Natural killer cell treated with Interleukin-12 subunit alpha and Interleukin-12 subunit beta and Interleukin-15 and Interleukin-18, amount 100 ng/mL, for 72 hours (primary cell): ENCODE measurements at places on chromosomes 7 and 10. TPM values are rescaled to one million over a fixed set of nuclear protein-coding genes. Genes with fewer than 3 reads are reported as not detected.
A peak's percentile ranks its signal among the peaks of the same experiment; 100 is the strongest.

DNA sequence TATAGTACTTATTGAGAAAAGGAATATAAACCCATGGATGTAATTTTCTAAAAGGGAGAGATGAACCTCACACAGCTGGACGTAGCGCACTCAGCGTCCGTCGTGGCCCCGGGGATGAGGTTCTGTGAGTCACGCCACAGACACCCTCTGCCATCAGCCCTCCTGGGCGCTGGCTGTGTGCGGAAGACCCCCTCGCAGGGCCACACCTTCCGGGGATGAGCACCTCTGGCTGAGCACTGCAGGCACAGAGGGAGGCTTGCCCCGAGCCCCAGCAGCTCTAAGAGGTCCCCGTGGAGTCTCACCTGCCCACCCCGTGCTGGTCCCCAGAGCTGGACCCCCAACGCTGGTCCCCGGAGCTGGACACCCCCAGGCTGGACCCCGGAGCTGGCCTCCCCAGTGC, 215.8 kb downstream of the PTPRN2 start:
- no peak overlapping the region for H3K4me3 ChIP-seq
- DNase-seq, result no peak
- H3K4me1 ChIP-seq, result no peaks in the 10 kb centered on the region
- no peak overlapping the region for H3K27ac ChIP-seq

DNA sequence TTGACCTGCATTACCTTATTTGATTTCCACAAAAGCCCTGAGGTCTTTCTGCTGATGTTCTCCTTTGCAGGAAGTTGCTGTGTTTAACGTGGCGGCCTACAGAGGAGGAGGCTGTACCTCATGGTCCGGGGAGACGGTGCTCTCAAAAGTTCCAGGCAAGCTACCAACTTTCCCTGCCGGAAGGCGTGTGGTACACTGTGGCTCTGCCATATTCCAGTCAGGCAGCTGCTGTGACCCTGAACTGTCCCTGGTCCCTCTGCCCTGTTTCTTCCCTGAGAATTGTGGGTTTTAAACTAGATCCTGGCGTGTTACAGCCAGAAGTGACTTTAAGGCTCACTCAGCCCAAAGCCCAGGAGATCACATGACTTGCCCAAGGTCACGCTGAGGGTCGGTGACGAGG, 139.2 kb downstream of the TEX36 start:
- H3K4me3 ChIP-seq, result no peak overlapping the region
- H3K27me3 ChIP-seq, result no peaks in the 10 kb centered on the region
- no peaks in the 10 kb centered on the region for H3K36me3 ChIP-seq

DNA sequence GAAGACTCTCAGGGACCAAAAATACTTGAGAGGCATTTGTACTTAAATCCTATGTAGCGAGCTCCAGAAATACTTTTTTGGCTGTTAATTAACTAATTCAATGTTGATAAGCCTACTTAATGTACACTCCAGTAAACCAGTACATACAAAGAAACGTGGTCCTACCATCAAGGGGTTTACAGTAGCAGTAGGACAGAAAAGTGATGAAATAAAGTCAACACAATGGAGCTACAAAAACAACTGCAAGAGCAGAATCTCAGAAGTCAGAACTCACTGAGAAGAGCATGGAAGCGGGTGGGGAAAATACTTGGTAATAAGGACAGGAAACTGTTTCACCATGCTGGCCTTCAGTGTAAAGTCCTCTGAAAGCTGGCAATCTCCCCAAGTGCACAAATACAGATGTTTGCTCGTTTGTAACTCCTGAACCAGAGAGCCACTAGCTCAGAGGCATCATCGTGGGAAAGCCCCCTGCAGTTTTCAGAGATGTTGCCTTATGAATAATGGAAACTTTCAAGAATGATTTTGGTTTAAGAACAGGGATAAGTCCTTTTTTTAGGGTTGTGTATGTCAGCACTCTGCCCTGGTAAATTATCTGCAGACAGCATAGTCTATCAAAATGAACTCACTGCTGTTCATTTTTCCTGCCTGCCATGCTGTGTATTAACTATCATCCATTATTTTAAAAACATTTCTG, 233.2 kb downstream of the SORCS1 start:
- no peak for DNase-seq
- peaks cover 2% of the 10 kb centered on the region for H3K27me3 ChIP-seq
- H3K36me3 ChIP-seq, result no peaks in the 10 kb centered on the region
- H3K27ac ChIP-seq, result no peak overlapping the region
- no peaks in the 10 kb centered on the region for H3K4me1 ChIP-seq

- no peak overlapping the region for H3K27ac ChIP-seq
- peaks cover 28% of the 10 kb centered on the region for H3K4me1 ChIP-seq
- no peak overlapping the region for H3K4me3 ChIP-seq
- H3K36me3 ChIP-seq, result no peaks in the 10 kb centered on the region
- H3K27me3 ChIP-seq, result no peaks in the 10 kb centered on the region
- DNase-seq, result no peak
Observed at GRCh38 chr7:77188731-77189437, 10.7 kb downstream of the FGL2 start.

GRCh38 chr7:28124413-28124812, 56.2 kb downstream of the JAZF1 start:
- no peaks in the 10 kb centered on the region for H3K36me3 ChIP-seq
- peak overlapping the region; percentile 34 for H3K27ac ChIP-seq
- peaks cover 82% of the 10 kb centered on the region for H3K4me1 ChIP-seq

DNA sequence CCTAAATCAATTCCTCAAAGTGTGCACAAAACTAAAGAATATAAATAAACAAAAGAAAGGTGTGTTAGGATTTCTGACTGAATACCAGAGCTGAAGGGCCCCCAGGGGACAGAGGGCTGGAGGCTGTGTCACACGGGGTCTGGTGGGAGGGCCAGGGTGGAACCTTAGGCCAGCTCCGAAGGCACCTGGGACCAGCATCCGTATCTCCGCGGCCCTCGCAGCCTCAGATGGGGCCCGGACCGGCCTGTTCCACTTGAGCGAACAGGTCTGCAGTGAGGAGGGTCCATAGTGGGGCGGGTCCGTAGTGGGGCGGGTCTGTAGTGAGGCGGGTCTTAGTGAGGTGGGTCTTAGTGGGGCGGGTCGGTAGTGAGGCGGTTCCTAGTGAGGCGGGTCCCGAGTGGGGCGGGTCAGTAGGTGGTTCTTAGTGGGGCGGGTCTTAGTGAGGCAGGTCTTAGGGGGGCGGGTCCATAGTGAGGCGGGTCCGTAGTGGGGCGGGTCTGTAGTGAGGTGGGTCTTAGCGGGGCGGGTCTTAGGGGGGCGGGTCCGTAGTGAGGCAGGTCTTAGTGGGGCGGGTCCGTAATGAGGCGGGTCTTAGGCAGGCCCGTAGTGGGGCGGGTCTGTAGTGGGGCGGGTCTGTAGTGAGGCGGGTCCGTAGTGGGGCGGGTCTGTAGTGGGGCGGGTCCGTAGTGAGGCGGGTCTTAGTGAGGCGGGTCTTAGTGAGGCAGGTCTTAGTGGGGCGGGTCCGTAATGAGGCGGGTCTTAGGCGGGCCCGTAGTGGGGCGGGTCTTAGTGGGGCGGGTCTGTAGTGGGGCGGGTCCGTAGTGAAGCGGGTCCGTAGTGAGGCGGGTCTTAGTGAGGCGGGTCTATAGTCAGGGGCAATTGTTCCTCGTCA, 15.1 kb downstream of the GPR146 start:
- no peaks in the 10 kb centered on the region for H3K36me3 ChIP-seq
- no peak for DNase-seq
- H3K27ac ChIP-seq, result no peak overlapping the region
- peaks cover 32% of the 10 kb centered on the region for H3K27me3 ChIP-seq
- peak overlapping the region; percentile 6 for H3K4me3 ChIP-seq

- no peak for DNase-seq
- no peak overlapping the region for H3K27ac ChIP-seq
- peaks cover 3% of the 10 kb centered on the region for H3K27me3 ChIP-seq
- no peak overlapping the region for H3K4me3 ChIP-seq
- no peaks in the 10 kb centered on the region for H3K4me1 ChIP-seq
Observed at GRCh38 chr10:124864421-124865193, 63.0 kb downstream of the ABRAXAS2 start.

- DNase-seq, result peak; percentile 88
- H3K27me3 ChIP-seq, result no peaks in the 10 kb centered on the region
- H3K36me3 ChIP-seq, result no peaks in the 10 kb centered on the region
- H3K4me1 ChIP-seq, result peaks cover 36% of the 10 kb centered on the region
- peak within 1 kb of the TSS; percentile 93 for H3K27ac ChIP-seq
Observed at GRCh38 chr10:22714479-22715289, at the start of gene PIP4K2A. Gene PIP4K2A (minus strand): TSS chr10:22714578. CDS start chr10:22714326, 252 bp downstream.

- no peak for DNase-seq
- H3K27me3 ChIP-seq, result peaks cover 21% of the 10 kb centered on the region
- no peak overlapping the region for H3K27ac ChIP-seq
- H3K36me3 ChIP-seq, result no peaks in the 10 kb centered on the region
- no peaks in the 10 kb centered on the region for H3K4me1 ChIP-seq
Observed at GRCh38 chr10:120336911-120337540, 120.0 kb upstream of the PLPP4 start.

DNA sequence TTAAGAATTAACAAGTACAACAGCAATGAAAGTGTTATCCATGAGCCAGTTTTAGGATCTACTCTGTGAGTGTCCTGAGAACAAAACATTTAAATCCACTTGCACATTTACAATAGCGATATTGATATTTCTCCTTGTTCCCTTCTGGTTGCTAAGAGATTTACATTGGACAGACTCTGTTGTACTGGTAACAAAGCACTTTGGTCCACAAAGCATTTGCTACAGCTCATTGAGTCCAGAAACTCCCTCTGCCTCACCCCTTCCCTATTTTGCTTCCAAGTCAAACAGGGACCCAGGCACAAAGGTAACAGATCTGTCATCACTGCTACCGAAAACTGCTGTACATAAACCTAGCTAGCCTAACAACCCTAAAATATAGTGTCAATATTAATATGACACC, 2.1 kb downstream of the ANK3 start:
- H3K4me1 ChIP-seq, result no peaks in the 10 kb centered on the region
- H3K27me3 ChIP-seq, result no peaks in the 10 kb centered on the region
- H3K4me3 ChIP-seq, result no peak overlapping the region
- DNase-seq, result no peak

DNA sequence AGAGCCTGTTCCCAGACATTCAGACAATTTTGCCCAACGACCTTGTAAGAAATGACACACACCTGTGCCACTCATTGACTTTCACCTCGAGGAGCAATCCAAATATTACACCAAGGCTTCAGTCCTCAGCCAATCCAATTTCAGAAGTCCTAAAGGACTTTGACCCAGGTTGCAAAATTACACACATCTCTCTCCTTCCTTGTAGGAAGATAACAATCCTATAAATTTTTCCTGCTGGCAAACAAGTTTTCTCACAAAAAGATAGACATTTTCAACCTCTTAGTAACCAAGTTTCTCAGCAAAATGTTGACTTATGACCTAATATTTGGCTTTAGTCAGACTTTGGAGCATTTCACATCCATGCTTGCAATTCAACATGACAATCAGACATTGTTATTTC, 745.0 kb downstream of the GRID1 start:
- no peaks in the 10 kb centered on the region for H3K36me3 ChIP-seq
- H3K4me1 ChIP-seq, result no peaks in the 10 kb centered on the region
- no peak overlapping the region for H3K27ac ChIP-seq
- no peak overlapping the region for H3K4me3 ChIP-seq
- peaks cover 7% of the 10 kb centered on the region for H3K27me3 ChIP-seq

DNA sequence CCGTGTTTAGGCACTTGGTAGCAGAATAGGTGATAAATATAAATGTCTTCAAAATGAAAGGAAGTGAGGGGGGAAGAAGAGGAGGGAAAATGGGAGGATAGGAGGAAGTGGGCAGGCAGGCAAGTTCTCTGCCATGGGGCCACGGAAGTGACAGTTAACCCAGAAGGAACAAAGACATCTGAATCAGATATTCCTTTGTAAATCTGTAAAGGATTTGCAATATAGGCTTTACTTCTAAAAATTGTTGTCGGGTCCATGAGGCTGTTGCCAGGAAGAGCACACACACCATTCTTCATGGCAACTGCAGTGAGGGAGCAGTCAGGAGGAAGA, 23.7 kb upstream of the RASSF4 start:
- DNase-seq, result no peak
- H3K27ac ChIP-seq, result peak overlapping the region; percentile 78
- peaks cover 31% of the 10 kb centered on the region for H3K4me1 ChIP-seq

- H3K4me1 ChIP-seq, result no peaks in the 10 kb centered on the region
- DNase-seq, result no peak
- no peaks in the 10 kb centered on the region for H3K36me3 ChIP-seq
- H3K27me3 ChIP-seq, result no peaks in the 10 kb centered on the region
- H3K27ac ChIP-seq, result no peak overlapping the region
Observed at GRCh38 chr7:80432166-80432565, 79.7 kb downstream of the GNAT3 start.

DNA sequence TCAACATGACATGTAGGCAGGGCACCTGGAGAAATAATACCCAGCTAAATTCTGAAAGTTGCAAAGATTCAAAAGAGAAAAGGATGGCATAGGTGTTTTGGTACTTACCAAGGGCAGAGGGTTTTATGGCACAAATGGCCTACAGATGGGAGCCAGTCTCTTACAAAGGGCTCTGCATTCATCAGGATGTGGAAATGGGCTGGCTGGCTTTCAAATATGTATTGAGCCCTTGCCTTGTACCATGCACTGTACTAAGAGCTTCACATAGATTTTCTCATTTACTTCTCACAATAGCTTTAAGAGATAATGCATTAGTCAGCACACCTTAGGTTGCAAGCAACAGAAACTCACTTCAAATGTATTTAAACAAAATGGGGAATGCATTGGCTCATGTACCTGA, 327.1 kb downstream of the BICC1 start:
- no peak overlapping the region for H3K4me3 ChIP-seq
- peaks cover 14% of the 10 kb centered on the region for H3K27me3 ChIP-seq
- peaks cover 4% of the 10 kb centered on the region for H3K4me1 ChIP-seq
- H3K27ac ChIP-seq, result no peak overlapping the region
- no peak for DNase-seq

- no peaks in the 10 kb centered on the region for H3K4me1 ChIP-seq
- H3K4me3 ChIP-seq, result no peak overlapping the region
- H3K27ac ChIP-seq, result no peak overlapping the region
- no peaks in the 10 kb centered on the region for H3K27me3 ChIP-seq
Observed at GRCh38 chr7:149097088-149097487, 6.6 kb upstream of the ZNF786 start.

- H3K4me3 ChIP-seq, result no peak overlapping the region
- no peaks in the 10 kb centered on the region for H3K27me3 ChIP-seq
- no peaks in the 10 kb centered on the region for H3K4me1 ChIP-seq
- no peaks in the 10 kb centered on the region for H3K36me3 ChIP-seq
Observed at GRCh38 chr7:132213583-132213982, 362.7 kb downstream of the PLXNA4 start.

GRCh38 chr10:112182784-112183328, 709 bp downstream of the GPAM start:
- H3K4me1 ChIP-seq, result peaks cover 24% of the 10 kb centered on the region
- peaks cover 9% of the 10 kb centered on the region for H3K27me3 ChIP-seq
- DNase-seq, result no peak

GRCh38 chr10:68756766-68757165, 35.7 kb downstream of the CCAR1 start:
- H3K27me3 ChIP-seq, result no peaks in the 10 kb centered on the region
- no peaks in the 10 kb centered on the region for H3K4me1 ChIP-seq
- no peak overlapping the region for H3K27ac ChIP-seq
- H3K4me3 ChIP-seq, result no peak overlapping the region
- peaks cover 14% of the 10 kb centered on the region for H3K36me3 ChIP-seq

GRCh38 chr7:157757776-157758467, 421.1 kb downstream of the DNAJB6 start:
- no peak overlapping the region for H3K4me3 ChIP-seq
- H3K27me3 ChIP-seq, result peaks cover 6% of the 10 kb centered on the region
- peak; percentile 39 for DNase-seq
- no peak overlapping the region for H3K27ac ChIP-seq

The DGKI gene
- 1.5 TPM for total RNA-seq

The PAPOLB gene
- 0.10 TPM for total RNA-seq

The TBATA gene
- total RNA-seq, result not detected

The FAM131B gene
- total RNA-seq, result 2.9 TPM

The DIP2C gene
- total RNA-seq, result 0.57 TPM

The UBTD1 gene
- 5.6 TPM for total RNA-seq

The INPP5F gene
- total RNA-seq, result 15.4 TPM

The SSBP1 gene
- 208 TPM for total RNA-seq

The TMEM213 gene
- not detected for total RNA-seq

The SYCE1 gene
- total RNA-seq, result not detected

The EIF4EBP2 gene
- 54.6 TPM for total RNA-seq

The BTBD16 gene
- not detected for total RNA-seq

The TFEC gene
- 1.0 TPM for total RNA-seq

The ACTL6B gene
- total RNA-seq, result not detected
